ENCODE measurements at places on chromosomes 1 and 21. TPM values are rescaled to one million over a fixed set of nuclear protein-coding genes. Genes with fewer than 3 reads are reported as not detected.

MARK1 gene
- polyA plus RNA-seq, result 9.7 TPM

ACTN2 gene
- 2.1 TPM for polyA plus RNA-seq

FGR gene
- 1.7 TPM for polyA plus RNA-seq

LCE1A gene
- not detected for polyA plus RNA-seq

CR1L gene
- polyA plus RNA-seq, result 1.6 TPM

AKT3 gene
- polyA plus RNA-seq, result 29.5 TPM

C1orf226 gene
- polyA plus RNA-seq, result 15.3 TPM

TMEM82 gene
- polyA plus RNA-seq, result 3.5 TPM

PTGER3 gene
- polyA plus RNA-seq, result 49.1 TPM

G0S2 gene
- 13.7 TPM for polyA plus RNA-seq

OLIG2 gene
- polyA plus RNA-seq, result not detected

NCF2 gene
- polyA plus RNA-seq, result 2.6 TPM

FLG2 gene
- polyA plus RNA-seq, result 0.03 TPM

NIPAL3 gene
- polyA plus RNA-seq, result 24.3 TPM

HHAT gene
- 16.3 TPM for polyA plus RNA-seq

LHX8 gene
- polyA plus RNA-seq, result not detected

CLCC1 gene
- 34.5 TPM for polyA plus RNA-seq

PALMD gene
- 2.1 TPM for polyA plus RNA-seq

MYOG gene
- polyA plus RNA-seq, result 0.14 TPM

GSTM5 gene
- 38.6 TPM for polyA plus RNA-seq

LCE3E gene
- polyA plus RNA-seq, result not detected

KRTAP11-1 gene
- not detected for polyA plus RNA-seq

LRRC40 gene
- polyA plus RNA-seq, result 31.7 TPM

TMEM63A gene
- polyA plus RNA-seq, result 35.7 TPM

HJV gene
- 0.21 TPM for polyA plus RNA-seq

ITLN2 gene
- not detected for polyA plus RNA-seq

RNF186 gene
- polyA plus RNA-seq, result not detected

TMCC2 gene
- 6.3 TPM for polyA plus RNA-seq

DDAH1 gene
- polyA plus RNA-seq, result 140 TPM

NTMT2 gene
- polyA plus RNA-seq, result not detected

LRRC53 gene
- polyA plus RNA-seq, result 0.07 TPM

CHODL gene
- 43.8 TPM for polyA plus RNA-seq

RIPPLY3 gene
- 1.6 TPM for polyA plus RNA-seq

NPHS2 gene
- polyA plus RNA-seq, result 513 TPM

TMEM52 gene
- polyA plus RNA-seq, result 0.86 TPM

TGFB2 gene
- 15.1 TPM for polyA plus RNA-seq

CEP104 gene
- polyA plus RNA-seq, result 41.8 TPM

UTS2 gene
- polyA plus RNA-seq, result not detected

PLA2G4A gene
- 7.6 TPM for polyA plus RNA-seq

YOD1 gene
- 15.1 TPM for polyA plus RNA-seq

NT5C1A gene
- 0.31 TPM for polyA plus RNA-seq

ABCD3 gene
- polyA plus RNA-seq, result 67.7 TPM

C8B gene
- polyA plus RNA-seq, result not detected

C4BPB gene
- polyA plus RNA-seq, result 0.21 TPM
